Activated naive CD4-positive, alpha-beta T cell treated with Interleukin-2 at 50 U/mL for 16 hours (primary cell): ENCODE measurements at places on chromosomes 12 and 14.

DNA sequence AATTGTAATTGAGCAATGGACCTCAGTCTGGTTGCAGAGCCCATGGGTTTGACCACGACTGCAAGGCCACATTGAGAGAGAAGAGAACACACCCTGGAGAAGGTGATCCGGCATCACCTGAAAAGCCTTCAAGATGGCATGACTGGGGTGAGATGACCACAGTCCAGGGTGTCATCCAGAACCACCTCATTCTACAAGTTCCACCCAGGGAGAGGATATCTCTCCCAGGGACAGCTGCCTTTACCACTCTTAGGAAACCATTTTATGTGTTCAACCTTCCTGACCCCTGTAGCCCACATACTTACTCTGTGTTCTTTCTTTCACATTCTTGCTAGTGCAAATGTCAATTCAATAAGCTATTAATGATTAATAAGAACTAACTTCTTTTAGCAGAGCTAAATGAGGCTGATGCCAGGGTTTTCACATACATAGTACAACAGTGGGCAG lies 43.4 kb upstream of the CPM start:
- no peak for DNase-seq

- DNase-seq: no peak
Observed at GRCh38 chr12:15603474-15604085, 185.6 kb downstream of the EPS8 start.

DNA sequence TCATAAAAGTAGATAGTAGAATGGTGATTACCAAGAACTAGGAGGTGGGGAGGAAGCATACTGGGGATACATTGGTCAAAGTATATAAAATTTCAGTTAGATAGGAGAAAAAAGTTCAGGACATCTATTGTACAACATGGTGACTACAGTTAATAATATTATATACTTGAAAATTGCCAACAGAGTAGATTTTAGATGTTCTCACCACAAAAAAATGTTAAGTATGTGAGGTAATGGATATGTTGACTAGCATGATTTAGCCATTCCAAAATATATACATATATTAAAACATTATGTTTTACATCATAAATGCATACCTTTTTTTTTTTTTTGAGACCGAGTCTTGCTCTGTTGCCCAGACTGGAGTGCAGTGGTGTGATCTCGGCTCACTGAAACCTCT lies 31.0 kb downstream of the TMEM116 start:
- no peak for DNase-seq

GRCh38 chr14:91373591-91374254 lies 43.9 kb downstream of the CCDC88C start:
- DNase-seq: peak; percentile 58

GRCh38 chr12:113658006-113658655 lies 186.5 kb upstream of the LHX5 start:
- DNase-seq: no peak

- DNase-seq: no peak
Observed at GRCh38 chr14:101116065-101116464, 212.5 kb upstream of the RTL1 start.

GRCh38 chr14:67643713-67644112 lies 24.0 kb downstream of the ARG2 start:
- no peak for DNase-seq

GRCh38 chr14:80618751-80619329 lies 322.7 kb downstream of the CEP128 start:
- no peak for DNase-seq

- no peak for DNase-seq
Observed at GRCh38 chr12:18797604-18798003, 59.7 kb downstream of the CAPZA3 start.

GRCh38 chr14:93984070-93984469 lies 7.7 kb upstream of the ASB2 start:
- DNase-seq: no peak

- no peak for DNase-seq
Observed at GRCh38 chr14:50022661-50023060, 93.7 kb downstream of the VCPKMT start.

GRCh38 chr12:49331380-49332222 lies 5.4 kb downstream of the C1QL4 start:
- no peak for DNase-seq

DNA sequence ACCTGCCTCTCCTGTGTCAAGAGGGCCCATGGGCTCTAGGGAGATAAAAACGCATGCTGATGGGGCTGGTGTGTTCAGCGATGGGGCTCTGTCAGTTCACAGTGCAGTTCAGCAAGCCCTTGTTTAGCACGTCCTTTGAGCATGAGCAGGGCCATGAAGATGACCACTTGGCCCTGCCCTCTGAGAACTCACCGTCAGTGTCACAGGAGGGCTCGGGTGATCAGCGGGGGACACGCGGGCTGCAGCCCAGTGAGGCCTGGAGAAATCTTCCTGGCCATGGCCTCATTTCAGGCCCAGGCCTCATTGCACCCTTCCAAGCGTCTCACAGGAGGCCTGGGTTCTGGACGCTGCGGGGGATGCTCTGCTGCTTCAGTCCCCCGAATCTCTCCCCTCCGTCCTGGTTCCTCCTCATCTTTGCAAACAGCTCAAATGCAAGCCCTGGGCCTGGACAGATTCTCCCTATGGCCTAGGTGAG lies 181.6 kb downstream of the ADGRD1 start:
- DNase-seq: no peak

DNA sequence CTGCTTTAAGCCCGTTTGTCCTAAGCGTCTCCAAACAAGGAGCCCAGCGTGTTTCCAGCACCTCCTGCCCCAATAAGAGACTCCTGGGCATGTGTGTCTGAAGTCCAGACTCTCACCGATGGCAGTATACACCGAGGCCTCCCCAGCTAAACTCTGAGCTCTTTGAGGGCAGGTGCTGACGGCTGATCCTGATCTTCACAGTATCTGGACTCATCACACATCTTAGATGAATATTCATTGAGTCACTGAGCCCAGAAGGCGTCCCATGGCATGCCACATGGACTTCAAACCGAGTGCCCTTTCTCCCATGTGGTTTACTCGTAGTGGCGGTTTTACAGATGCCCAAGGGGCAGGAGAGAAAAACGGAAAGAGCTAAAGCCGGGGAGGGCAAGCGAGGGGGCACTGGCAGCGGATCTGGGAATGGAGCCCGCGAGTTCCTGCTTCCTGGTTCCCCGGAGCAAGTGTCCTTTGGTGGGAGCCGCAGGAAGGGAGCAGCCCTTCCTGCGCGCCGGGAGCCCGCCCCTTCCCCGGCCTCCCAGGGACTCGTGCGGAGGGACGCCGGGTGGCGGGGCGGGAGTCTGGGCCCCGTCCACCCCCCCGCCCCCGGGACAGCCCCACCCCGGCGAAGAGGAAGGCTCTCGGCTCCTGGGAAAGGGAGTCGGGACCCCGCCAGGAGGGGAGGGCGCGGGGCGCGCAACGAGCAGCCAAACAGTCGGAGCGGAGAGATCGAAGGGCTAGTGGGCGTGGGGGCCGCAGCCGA lies 585 bp upstream of the TEAD4 start:
- no peak for DNase-seq

GRCh38 chr12:9721394-9722092 lies 11.4 kb downstream of the CLECL1 start:
- no peak for DNase-seq
